ENCODE measurements at places on chromosomes 11 and 22. TPM values are rescaled to one million over a fixed set of nuclear protein-coding genes. Genes with fewer than 3 reads are reported as not detected.

Gene SLC43A3
- total RNA-seq = 56.5 TPM

Gene TTC36
- total RNA-seq = 1.3 TPM

Gene MB
- not detected for total RNA-seq

Gene TNKS1BP1
- 54.4 TPM for total RNA-seq

Gene TMEM45B
- total RNA-seq = 0.16 TPM

Gene ALDH3B2
- not detected for total RNA-seq

Gene HEPHL1
- total RNA-seq = not detected

Gene RAC2
- 18.6 TPM for total RNA-seq

Gene OR6T1
- not detected for total RNA-seq

Gene OR51A7
- not detected for total RNA-seq

Gene ATL3
- 87.6 TPM for total RNA-seq

Gene RAB3IL1
- 2.8 TPM for total RNA-seq

Gene APOBEC3B
- total RNA-seq = 0.82 TPM

Gene CCDC15
- 3.8 TPM for total RNA-seq

Gene DRD4
- not detected for total RNA-seq

Gene RCOR2
- 0.19 TPM for total RNA-seq

Gene C11orf24
- 8.9 TPM for total RNA-seq

Gene WBP2NL
- total RNA-seq = 0.16 TPM

Gene TMEM121B
- total RNA-seq = under 0.01 TPM

Gene TNNI2
- total RNA-seq = not detected

Gene DHCR7
- total RNA-seq = 34.0 TPM

Gene CACNA1I
- not detected for total RNA-seq

Gene SVIP
- 16.5 TPM for total RNA-seq
